ENCODE measurements at places on chromosomes 16 and 17.

GRCh38 chr17:11893862-11894261 lies 103.4 kb downstream of the ZNF18 start:
- no peak for DNase-seq

DNA sequence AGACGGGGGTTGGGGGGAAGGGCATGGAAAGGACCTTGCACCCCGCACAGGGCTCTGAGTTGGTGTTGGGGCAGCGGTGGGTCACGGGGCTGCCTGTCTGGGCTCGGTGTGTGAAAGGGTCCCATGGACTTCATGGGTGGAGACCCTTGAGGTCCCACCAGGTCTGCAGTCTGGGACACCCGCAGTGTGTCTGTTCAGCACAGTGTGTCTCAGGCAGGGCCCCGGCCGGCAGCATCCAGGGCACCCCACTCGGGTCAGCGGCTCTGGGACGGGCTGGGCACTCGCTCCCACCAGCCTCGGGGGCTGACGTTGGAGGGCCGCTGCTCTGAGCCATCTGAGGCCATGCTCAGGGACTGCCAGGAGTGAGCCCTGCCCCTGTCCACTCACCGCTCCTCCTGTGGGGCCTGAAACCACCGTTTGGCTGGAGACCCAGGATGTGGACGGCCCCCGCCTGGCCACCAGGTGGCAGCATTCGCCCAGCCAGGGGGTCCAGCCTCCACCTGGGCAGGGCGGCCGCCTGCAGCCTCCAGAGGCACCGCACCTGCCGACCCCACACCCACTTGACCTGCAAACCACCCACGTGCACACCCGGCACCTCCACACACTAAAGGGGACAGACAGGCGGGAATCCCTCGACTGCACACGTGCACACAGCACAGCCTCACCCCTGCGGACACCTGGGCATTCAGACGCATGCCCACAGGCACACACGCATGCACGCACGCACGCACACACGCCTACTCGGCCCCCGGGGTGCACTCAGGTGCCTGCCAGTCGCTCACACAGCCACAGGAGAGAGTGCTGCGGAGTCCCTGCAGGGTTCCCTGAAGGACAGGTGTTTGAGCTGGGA lies 10.1 kb upstream of the ZFPM1 start:
- DNase-seq = peak; percentile 63

DNA sequence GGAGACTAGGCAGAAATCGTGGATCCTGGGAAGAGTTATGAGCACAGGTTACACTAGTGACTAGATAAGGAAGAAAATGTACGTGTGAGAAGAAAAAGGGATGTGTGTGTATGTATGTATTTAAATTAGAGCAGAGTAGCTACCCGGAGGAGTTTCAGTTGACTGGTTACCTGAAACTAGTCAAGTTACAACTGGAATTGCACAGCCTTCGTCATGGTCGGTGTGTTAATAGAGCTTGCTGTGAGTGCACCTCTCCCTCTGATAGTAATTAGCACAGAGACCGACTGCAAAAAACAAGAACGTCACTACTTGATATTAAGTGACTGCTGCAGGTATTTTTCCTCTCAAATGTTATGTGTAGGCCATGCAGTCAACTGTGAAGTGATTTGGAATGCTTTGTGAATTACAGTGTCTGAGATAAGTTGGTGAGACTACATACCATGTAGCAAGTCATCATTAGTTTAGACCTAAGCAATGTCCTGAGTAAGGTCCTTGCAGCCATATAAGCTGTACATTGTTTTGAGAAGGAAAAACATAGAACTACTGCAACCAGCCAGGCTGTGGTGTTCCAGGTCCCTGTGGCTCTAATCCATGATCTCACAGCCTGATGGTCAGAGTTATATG lies 95.7 kb downstream of the WNT3 start:
- no peak for DNase-seq

DNA sequence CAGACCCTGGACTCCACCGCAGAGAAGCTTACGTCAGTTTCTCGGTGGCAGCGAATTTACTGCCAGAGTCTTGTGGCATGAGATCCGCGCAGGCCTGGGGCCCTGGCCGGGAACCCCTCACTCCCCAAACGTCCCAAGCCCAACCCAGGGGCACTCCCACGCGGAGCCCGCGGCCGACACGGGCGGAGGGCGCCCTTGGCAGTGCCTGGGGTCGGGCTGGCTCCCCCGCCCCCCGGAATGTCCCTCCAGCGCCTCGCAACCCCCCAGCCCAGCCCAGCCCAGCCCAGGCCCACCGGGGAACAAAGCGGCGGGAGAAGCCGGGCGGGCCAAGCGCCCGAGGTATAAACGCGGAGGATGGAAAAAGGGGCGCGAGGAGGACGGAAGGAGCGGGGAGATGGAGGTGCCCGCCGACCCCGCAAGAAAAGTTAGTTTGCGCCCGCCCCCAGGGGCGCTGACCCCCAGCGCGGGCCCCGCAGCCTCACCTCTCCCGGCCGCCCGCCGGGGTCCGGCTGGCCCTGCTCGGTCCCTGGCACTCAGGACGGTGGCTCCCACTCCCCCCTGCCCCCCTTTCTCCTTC lies 330 bp downstream of the CASKIN2 start:
- DNase-seq = no peak

DNA sequence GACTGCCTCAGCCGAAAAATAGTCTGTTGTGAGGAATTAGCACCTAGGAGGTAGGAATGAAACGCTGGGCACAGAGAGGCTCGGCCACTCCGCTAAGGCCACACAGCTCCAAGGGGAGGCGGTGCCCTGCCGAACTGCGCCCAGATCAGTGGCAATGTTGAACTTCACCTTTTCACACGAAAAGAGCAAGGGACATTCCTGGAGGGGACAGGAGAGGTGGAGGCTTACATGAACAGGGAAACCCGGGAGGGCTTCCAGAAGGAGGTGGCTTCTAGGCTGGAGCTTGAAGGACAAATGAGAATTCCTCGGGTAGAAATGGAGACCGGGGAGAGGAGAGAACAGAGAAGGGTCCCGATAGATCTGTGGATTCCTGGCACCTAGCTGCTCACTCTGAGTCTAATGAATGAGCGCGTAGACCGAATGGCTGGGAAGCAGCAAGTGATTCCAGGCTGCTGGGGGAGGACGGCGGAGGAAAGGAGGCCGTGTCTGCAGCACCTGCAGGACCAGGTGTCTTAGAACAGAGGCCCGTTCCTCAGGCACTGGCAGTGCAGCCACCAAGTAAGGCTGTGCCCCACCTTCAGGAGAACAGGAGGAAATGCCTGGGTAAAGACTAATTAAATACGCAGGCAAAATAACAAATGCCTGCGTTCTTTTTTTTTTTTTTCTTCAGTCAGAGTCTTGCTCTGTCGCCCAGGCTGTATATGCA lies 722 bp upstream of the SLC38A10 start:
- no peak for DNase-seq

DNA sequence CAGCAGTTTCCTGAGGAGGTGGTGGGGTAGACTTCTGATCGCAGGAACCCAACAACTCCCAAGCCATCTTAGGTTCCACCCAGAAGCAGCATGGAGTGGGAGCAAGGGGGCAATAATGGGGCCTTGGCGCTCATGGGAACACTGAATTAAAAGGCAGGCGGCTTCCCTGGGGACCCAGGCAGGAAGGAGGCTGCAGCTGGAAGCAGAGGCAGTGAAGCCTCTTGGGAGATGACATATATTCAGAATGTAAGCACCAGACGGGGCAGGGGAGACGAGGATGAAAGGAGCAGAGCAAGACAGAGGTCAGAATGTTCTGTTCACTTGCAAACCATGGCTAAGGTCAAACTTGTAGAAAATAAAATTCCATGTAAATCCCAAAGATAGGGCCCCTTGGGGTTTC lies 2.9 kb downstream of the HIGD1B start:
- DNase-seq = no peak

DNA sequence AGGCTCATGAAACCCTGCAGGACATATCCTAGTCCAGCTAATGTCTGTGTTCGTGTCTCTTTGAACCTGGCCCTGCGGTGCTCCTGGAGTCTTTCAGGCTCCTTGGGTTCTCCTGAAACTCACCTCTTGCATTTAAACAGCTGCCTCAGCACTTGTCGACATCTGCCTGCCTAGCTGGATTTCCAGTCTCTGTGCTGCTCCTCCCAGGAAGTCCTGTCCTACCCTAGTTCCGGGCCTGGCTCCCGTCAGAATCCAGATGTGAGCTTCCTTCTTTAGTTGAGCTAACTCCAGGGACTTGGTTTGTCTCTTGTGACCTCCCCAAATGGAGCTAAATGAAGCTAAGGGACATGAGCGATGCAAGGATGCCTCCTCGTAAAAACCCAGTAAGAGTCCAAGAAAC lies 155.2 kb upstream of the PIRT start:
- no peak for DNase-seq

- DNase-seq = no peak
Measured at GRCh38 chr16:8958344-8959167, 5.2 kb downstream of the USP7 start.

DNA sequence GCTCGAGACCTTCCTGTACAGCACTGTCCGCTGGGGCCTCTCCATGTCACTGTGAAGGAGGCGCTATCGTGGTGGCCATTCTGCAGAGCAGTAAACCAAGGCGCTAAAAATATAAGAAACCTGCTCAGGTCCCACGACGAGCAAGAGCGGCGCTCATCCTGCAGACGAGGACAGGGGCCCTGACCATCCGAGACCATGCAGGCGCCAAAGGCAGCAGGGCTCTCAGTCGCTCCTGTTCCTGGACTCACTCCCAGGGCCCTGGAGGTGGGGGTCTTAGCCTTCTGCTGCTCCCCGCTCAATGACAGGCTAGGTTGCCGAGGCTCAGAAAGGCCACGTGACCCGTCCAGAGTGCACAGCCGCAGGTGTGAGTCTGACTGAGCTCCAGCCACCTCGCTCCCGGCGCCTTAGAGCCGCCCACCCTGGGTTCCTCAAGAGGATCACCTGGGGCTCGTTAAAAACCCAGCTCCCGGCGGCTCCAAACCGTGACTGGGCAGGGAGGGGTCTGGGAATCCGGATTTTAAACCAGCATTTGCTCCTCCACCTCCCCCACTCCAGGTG lies 509 bp upstream of the ATP2C2 start:
- no peak for DNase-seq

- DNase-seq = no peak
Measured at GRCh38 chr17:75061618-75062017, 14.6 kb downstream of the KCTD2 start.

All from stimulated activated CD8-positive, alpha-beta memory T cell treated with anti-CD3 and anti-CD28 coated beads, Interleukin-15, amount 100 ng/mL, for 24 hours (primary cell).